ENCODE measurements at places on chromosomes 2 and 18.

- no peak for DNase-seq
Measured at GRCh38 chr2:95261602-95262001, 12.6 kb upstream of the PROM2 start.

DNA sequence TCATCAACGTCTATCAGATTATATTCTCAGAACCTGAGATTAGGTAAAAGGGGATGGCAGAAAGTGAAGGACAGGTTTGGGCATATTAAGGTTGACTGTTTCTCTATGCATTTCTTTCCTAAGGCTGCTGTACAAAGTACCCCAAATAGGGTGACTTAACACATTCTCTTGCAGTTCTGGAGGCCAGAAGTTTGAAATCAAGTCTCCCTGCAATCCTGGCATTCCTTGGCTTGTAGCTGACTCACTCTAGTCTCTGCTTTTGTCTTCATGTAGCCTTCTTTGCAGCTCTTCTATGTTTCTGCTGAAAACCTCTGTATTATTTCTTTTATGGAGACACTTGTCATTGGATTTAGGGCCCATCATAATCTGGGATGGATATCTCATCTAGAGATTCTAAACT, 364.3 kb downstream of the PLCL1 start:
- DNase-seq, result no peak

DNA sequence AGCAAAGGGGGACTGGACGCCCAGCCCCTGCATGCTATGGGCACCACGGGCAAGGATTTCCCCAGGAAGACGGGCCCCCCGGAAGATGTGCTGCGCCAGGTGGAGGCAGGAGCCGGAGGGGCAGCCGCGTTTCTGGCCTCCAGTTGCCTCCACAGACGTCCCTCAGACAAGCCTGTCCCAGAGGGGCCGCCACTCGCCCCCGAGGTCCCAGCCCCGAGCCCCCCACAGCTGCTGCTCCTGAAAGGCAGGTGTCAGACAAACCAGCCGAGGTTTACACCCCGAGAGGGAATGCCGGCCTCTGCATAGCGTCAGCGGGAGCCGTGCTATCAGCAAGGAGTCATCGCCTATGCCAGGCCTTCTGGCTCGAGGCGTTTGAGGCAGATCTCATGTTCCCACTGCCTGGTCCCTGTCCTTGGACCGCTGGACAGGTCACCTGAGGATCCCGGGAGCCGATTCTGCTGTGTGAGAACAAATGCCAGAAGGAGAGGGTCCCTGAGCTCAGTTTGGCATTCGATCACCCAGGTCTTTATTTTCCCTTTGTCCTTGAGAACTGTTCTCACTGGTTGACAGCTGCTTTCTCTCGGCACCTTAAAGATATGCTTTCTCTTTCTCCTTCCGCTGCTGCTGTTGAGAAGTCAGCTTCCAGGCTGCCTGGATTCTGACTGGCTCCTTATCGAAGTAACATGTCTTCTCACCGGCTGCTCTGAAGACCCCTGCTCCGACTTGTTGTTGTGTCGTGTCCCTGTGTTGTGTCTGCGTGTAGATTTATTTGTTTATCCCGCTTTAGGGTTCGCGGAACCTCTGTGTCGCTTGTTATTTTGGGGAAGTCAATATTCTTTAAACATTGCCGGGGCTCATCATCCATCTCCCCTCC, 20.6 kb downstream of the CROCC2 start:
- no peak for DNase-seq

- DNase-seq, result no peak
Measured at GRCh38 chr18:75064513-75064905, 144.4 kb downstream of the PTGR3 start.

DNA sequence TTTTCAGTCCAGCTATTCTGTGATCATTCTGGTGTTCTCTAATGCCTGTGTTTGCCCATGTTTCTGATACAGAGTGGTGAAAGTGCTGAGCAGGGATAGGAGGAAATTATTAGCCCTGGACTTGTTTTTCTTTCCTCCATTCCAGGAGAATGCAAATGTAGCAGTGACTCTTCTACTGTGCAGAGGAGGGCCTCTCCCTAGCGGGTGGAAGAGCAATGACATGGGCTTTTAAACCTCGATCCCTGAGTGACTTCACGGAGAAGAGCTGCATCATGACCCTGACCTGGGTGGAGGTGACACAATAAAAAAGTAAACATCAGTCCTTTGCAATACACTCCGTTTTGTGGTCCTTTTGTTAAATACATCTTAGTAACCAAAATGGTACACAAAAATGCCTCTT, 68.0 kb upstream of the NETO1 start:
- no peak for DNase-seq

GRCh38 chr2:74436848-74437695, 4.7 kb downstream of the RTKN start:
- DNase-seq, result no peak

GRCh38 chr18:27789406-27789805, 387.5 kb downstream of the CDH2 start:
- no peak for DNase-seq

GRCh38 chr2:117949806-117950205, 64.1 kb downstream of the CCDC93 start:
- DNase-seq, result no peak

- no peak for DNase-seq
Measured at GRCh38 chr18:45984546-45985235, 17.6 kb upstream of the EPG5 start.

All from dermis microvascular lymphatic vessel endothelial cell (primary cell).